Stimulated activated CD4-positive, alpha-beta T cell treated with anti-CD3 and anti-CD28 coated beads, Interleukin-1b, Interleukin-23, amount 100 ng/mL, for 24 hours (primary cell): ENCODE measurements at places on chromosomes 7 and 10.

DNA sequence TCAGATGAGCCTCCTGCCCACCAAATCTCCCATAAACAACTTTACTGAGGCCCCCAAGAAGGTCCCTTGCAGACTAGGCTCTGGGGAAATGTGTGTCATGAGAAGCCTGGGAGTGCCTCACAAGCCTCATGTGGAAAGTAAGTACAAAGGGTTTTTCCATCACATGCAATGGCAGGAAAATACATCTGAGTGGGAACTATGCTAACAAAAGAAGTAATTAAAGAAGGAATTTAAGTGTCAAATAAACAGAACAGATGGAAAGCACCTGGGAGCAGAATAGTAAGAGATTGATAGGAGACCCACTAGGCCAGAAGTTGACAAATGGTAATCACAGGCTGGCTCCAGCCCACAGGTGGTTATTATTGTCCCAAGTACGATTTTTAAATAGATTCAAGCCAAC lies 20.5 kb downstream of the GSAP start:
- DNase-seq, result no peak

- DNase-seq, result no peak
Observed at GRCh38 chr7:121871188-121871587, 1.8 kb upstream of the PTPRZ1 start.

DNA sequence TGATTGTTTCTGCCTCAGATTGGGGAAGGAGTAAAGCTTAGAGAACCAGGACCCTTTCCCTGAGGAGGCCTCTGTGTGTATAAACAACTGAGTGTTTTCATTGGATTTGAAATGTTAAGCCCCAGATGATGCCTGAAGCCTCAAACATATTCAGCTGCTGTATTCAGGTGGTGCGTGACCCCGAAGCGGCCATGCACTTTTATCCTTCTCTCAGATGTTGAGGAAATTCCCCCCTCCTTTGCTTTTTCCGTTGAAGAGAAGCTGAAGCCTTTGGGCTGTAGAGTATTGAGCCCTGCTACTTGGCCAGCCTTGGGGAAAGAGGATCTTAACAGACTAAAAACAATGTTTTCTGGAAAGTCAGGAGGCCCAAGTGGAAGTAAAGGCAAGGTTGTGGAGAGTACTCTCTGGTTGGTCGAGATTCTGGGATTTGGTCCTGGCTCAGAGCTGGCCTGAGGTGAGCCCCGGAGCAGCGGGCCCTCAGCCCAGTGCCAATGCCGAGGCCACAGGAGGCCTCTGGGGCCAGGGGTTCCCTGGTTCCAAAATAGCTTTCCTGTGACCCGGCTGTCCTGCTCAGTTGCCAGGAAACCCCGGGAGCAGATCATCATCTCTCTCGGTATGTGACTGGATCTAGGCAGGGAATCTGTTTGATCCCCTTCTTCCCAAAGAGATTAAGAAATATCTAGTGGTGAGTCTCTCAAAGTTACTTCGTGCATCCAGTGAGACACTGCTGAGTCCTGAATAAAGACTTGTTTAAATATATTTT lies 22.5 kb downstream of the FKBP6 start:
- no peak for DNase-seq

DNA sequence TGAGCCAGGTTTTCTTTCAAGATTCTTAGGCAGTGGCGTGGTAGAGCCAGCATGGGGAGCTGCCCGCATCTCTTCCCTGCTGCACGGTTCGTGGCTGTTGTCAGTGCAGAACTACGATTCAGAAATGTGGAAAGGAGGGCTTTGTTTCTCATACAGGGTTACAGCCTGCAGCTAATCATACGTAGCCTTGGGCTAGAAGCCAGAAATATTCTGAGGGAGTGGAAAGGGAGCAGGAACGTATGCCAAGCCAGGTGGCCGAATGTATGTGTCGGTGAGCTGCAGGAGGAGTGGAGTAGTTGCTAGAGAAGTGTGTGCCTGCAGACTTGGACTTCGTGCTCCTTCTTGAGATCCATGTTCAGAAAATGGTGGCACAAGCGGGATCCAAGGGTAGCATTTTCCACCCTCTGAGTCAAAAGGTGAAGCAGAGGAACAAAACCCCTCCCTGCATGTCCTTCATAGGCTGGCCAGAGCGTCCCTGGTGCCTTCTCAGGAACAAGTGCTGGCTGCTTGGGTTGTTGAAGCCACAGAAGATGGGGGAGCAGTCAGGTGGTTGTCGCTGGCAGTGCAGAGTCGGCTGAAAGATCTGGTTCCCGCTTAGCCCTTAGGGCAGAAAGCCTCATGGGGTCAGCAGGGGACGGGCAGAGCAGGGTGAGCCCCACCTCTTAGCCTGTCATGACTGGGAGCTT lies 40.9 kb downstream of the LANCL2 start:
- no peak for DNase-seq

GRCh38 chr10:6343305-6344010 lies 140.7 kb downstream of the PFKFB3 start:
- no peak for DNase-seq

DNA sequence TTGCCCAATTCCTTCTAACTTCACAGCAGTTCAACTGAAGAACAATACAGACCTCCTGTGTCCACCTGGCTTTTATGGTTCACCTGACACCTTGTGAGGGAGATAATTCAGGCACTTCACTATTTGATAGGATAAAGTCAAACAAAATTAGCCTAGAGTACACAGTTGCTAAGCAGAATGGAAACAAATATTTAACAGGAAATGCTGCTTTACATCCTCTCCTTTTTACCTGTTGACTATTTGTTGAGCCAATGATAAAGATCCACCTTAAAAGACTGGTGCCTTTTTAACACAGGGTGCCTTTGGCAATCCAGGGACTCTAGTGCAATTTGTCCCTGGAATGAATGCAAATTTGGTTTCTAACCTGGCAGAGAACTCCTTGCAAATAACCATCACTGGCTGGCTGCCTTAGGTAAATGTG lies 39.8 kb downstream of the ITPRID1 start:
- DNase-seq, result no peak

DNA sequence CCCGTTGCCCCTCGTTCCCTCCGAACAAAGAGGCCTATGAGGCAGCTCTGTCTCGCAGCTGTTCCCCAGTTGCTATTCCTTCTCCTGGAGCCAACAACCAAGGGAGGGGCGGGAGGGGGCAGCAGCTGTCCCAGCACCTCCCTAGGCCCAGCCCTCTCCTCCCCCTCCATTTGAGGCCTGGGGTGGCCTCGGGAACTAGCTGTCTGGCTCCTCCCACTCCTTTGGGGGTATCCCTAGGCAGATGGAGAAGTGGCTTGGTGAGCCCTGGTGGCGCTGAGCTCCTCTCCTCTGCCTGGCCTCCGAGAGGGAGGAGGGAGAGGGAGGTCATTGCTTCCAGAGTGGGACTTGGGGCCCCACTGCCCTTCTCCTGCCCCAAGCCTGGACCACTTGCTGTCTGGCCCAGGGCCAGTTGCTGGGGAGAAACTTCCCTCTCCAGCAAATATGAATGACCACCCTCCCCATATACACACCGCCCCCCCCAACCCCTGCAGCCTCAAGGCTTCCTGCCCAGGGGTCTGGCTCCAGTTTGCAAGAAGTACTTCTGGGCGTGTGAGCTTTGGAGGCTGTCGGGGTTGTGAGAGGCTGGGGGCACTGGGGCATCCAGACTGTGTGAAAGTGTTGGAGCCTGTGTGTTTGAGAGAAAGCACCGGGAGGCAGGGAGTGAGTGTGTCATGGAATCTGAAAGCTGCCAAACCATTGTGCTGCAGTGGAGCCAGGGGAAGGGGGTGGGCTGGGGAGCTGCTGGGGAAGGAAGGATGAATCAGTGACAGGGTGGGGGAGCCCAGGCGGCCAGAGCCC lies 3.1 kb downstream of the FLNC start:
- DNase-seq, result no peak

GRCh38 chr10:8725343-8725742 lies 670.9 kb downstream of the GATA3 start:
- no peak for DNase-seq

DNA sequence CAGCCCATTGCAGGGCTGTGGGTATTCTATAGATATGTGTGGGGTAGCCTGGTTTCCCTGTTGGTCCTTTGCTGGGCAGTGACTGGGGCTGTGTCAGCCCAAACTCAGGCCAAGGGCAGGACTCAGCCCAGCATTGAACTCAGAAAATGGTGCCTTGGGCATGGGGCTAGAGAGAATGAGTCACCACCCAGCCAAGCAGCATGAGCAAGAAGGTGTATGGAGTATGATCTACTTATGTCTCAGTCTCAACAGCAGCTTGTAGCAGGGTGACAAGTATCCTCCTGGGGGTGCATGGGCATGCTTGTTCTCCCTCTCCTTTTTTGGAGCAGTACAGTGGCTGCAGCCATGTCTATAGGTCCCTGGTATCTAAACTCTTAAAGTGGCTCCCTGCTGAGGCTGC lies 32.0 kb downstream of the STK31 start:
- no peak for DNase-seq

DNA sequence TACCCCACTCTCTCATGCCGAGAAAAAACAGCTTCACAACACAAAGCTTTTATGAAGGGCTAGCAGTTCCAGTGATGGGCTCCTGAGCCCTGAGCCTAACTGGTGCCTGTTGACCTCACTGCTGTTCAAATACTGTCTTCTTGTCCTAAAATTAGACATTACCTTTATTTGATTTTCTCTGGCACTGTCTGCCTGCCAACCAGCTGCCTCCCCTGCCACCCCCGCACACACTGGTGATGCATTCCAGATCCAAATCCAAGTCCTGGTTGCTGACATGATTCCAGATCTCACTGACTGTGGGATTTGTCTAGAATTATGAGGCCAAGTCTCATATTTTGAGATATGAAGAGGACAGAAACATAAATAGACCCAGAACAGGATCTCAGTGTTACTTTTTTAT lies 816.2 kb downstream of the NRG3 start:
- no peak for DNase-seq

DNA sequence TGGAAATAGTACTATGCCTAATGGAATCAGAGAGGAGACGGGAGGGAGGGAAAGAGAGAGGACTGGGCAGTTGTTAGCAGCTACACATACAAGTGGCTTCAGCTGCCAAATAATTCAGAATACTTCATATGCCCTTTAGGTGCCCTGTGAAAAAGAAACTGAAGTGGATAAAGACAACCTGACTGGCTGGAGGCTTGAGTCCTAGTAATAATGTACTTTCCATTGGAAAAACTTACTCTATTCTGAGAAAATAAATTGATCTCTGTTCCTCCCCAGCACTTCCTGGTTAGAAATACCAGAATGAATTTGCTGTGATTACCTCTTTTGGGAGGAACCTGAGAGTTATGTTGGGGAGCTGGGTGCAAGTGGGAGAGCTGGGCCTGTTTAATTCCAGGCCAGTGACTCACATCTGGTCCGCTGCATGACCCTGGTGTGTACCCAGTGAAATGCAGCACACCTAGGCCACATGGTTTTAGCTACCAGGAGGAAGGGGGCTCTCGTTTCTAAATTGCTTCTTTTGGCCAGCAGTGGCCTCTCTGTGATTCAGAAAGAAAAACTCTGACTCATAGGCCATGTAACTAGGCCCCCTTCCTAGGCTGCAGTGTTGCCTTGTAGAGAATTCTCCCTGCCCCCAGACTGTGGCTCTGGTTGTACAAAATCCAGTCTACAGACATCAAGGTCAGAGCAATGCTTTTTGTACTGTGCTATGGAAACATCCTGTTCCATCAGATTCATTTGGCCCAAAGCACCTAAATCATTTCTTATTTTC lies 6.5 kb downstream of the AGFG2 start:
- no peak for DNase-seq

GRCh38 chr7:44973610-44974401 lies 5.0 kb downstream of the MYO1G start:
- no peak for DNase-seq

DNA sequence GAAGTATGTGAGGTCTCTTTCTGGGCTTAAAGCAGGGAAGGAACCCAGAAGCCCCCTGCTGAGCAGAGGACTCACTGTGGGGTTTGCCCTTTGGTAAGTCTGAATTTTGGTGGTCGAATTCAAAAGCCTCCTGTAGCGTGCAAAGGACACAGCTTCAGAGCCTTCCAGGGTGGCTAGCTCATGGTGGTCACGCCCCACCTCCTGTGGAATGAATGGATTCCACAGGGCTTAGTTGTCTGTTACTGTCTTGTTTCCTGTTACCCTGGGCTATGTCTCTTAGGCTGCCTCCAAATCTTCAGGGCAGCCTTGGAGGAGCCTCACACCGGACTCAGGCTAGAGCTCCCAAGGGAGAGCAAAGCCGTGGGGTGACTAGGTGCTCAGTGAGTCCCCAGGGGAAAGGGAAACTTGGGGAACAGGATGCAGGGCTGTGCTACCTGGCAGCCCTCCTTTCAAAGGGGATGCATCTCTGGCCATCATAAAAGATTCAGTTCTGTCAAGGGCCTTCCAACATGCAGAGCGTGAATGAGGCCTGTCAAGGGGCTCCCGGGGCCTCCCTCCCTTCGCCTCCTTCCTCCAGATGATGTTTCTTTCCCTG lies 211.7 kb downstream of the CCSER2 start:
- no peak for DNase-seq

- no peak for DNase-seq
Observed at GRCh38 chr10:122939856-122940543, 14.0 kb downstream of the C10orf88 start.

DNA sequence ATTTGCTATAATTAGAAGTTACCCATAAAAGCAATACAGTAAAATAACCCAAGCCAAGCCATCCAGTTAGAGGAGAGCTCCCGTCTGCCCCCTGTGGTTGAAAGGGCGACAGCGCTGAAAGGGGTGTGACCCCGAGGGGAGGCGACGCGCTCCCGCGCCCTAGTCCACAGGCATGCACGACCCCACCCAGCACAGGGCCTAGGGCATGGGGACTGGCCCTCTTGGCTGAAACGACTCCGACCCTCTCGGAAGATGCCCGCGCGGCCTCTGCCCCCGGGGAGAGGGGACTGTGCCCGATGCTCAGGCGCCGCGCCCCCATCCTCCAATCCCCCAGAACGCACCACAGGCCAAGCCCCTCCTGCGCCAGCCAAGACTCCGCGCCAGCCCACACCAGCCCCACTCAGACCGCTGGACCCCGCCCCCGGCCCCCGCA lies 64.0 kb downstream of the CSGALNACT2 start:
- DNase-seq, result no peak

DNA sequence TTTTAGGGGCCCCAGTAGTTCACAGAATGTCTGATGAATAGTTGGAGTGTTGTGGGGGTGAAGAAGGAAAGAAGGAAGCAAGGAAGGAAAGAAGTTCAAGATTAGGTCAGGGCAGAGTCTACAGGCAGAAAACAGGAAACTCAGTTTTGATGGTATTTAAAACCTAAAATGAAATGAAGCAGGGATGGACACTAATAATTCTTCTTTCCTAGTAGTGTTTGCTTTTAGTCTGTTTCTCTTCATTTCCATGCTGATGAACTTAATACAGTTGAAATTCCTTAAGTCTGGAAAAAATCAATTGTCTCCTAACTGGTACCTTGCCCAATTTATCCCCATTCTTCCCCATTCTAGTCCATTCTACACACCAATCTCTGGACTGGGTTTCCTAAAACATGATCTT lies 59.0 kb upstream of the GSAP start:
- DNase-seq, result no peak

GRCh38 chr7:33904681-33905388 lies 504 bp upstream of the BMPER start:
- DNase-seq, result no peak

- no peak for DNase-seq
Observed at GRCh38 chr7:138575897-138576428, 115.9 kb downstream of the TRIM24 start.

GRCh38 chr10:71032887-71033286 lies 144.5 kb upstream of the PCBD1 start:
- no peak for DNase-seq
